ENCODE measurements at places on chromosomes 4 and X.

DNA sequence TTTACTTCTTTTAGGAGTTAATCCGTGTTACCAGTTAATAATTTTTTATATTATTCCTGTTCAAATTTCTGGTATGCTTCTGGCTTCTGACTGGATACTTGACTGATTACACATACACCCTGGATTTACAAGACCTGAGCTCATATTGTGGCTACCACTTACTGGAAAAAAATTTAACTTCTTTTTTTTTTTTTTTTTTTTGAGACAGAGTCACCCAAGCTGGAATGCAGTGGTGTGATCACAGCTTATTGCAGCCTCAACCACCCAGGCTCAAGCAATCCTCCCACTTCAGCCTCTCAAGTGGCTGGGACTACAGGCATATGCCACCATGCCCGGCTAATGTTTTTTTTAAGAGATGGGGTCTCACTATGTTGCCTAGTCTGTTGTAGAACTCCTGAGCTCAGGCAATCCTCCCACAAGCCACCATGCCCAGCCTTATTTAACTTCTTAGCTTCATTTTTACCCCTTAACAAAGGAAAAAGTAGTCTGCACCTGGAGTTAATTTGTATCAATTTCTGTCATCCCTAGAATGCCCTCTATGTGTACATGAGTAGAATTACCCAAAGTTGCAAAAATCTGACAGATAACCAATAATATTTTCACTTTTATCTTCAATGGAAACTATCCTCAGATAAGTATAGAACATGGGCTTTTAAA, 50.3 kb downstream of the TMEM165 start:
- no peak for DNase-seq

- DNase-seq = no peak
Measured at GRCh38 chr4:137333031-137333430, 199.3 kb downstream of the PCDH18 start.

GRCh38 chr4:145883101-145883694, 55.4 kb downstream of the ZNF827 start:
- DNase-seq = no peak

GRCh38 chr4:73864365-73864764, 4.8 kb upstream of the CXCL1 start:
- DNase-seq = no peak

DNA sequence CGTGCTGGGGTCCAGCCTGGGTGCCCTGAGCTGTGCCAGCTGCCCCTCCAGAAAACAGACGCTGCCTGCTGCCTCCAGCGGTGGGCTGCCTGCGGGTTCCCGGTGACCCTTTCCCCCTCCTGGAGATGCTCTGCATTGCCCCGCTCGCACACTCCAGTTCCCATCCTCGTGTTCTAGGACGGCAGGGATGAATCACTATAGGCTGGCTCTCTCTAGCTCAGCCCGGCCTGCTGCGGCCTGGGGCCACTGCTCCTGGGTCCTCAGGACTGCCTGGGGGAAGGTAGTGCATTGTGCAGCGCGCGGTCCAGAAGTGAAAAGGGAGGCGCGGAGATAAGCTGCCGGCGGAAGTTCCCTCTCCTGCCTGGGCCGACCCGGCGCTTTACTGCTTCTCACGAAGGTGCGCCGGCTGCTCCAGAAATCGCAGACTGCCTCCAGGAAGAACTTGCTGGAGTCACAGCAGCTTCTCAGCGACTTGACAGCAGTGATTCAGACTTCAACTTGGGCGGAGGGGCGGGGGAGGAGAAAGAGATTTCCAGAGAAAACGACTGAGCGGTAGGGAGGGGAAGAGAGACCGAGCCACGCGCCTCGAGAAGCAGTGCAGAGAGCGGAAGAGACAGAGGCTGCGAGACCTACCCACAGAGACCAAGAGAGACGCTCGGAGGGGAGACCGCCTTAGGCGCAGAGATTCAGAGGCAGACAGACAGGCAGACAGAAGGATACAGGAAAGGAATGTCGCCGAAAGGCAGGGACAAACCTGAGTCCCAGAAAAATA, 6.7 kb upstream of the MSX1 start:
- DNase-seq = no peak

- DNase-seq = no peak
Measured at GRCh38 chrX:9606971-9607370, 142.1 kb downstream of the TBL1X start.

DNA sequence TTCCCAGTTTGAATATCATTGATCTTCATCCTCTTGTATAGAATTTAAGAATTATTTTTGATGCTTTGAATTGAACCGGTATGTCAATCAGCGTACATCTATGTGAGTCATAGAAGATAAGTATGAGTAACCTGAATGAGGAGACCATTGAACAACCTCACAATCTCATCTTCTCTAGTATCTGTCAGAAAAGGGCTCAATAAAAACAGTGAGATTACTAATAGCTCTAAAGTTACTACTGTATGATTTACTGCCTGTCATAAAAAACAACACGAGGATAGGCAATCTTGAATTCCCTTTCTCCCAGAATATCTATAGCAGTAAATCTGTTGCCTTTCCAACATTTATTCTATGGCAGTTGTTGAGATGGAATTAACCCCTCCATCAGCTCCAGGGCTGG, 36.1 kb downstream of the PHOX2B start:
- DNase-seq = no peak

DNA sequence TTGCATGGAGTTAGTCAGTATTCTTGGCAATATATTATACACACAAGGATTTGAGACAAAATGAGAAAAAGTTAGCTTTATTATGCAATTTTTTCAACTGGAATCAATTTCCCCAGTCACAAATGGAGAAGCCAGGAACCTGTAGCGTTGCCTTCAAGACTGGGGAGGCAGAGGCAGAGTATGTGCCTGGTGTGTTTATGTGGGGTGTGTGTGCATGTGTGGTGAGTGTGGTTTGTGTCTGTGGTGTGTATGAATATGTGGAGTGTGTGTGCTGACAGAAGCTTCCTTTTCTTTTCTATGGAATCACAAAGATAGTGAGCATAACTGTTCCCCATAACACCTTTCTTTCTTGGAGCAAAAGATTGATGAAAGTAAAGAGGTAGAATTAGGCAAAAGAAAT, 37.0 kb downstream of the TNIP3 start:
- no peak for DNase-seq

- DNase-seq = no peak
Measured at GRCh38 chr4:165096776-165097175, 15.9 kb downstream of the TMEM192 start.
